Cardiac ventricle fibroblast (primary cell): ENCODE measurements at places on chromosomes 1 and 21. TPM values are rescaled to one million over a fixed set of nuclear protein-coding genes. Genes with fewer than 3 reads are reported as not detected.

ST7L gene
- total RNA-seq: 13.6 and 18.7 TPM in 2 replicates

HSF2BP gene
- 1.6 TPM in 1 of 2 replicates, not detected in the other for total RNA-seq

TNFRSF4 gene
- total RNA-seq: 3.3 and 5.9 TPM in 2 replicates

MTARC1 gene
- 0.44 and 0.56 TPM in 2 replicates for total RNA-seq

NEK2 gene
- 0.25 and 3.1 TPM in 2 replicates for total RNA-seq

FBXO2 gene
- total RNA-seq: 0.68 and 0.87 TPM in 2 replicates

NID1 gene
- total RNA-seq: 675 and 721 TPM in 2 replicates

MROH9 gene
- not detected in 2 replicates for total RNA-seq

TSPAN2 gene
- total RNA-seq: 0.56 and 1.0 TPM in 2 replicates

APCS gene
- not detected in 2 replicates for total RNA-seq

KCNAB2 gene
- total RNA-seq: 3.8 and 5.9 TPM in 2 replicates

CLDN8 gene
- total RNA-seq: not detected in 2 replicates

SLC35E2B gene
- total RNA-seq: 43.6 and 43.7 TPM in 2 replicates

RGS1 gene
- total RNA-seq: not detected in 2 replicates

CLEC20A gene
- total RNA-seq: not detected in 2 replicates

RGS8 gene
- total RNA-seq: not detected in 2 replicates
